ENCODE measurements at places on chromosomes 7 and 10.

GRCh38 chr7:142377567-142377966 is 119.7 kb upstream of the PRSS58 start:
- no peak for DNase-seq

- DNase-seq: peak; percentile 54
Observed at GRCh38 chr7:15016766-15017165, 114.2 kb upstream of the DGKB start.

GRCh38 chr7:27178366-27178765 is 4.2 kb upstream of the HOXA10 start:
- DNase-seq: no peak

- DNase-seq: peak; percentile 62
Observed at GRCh38 chr10:132387764-132388210, 9.2 kb upstream of the PWWP2B start.

DNA sequence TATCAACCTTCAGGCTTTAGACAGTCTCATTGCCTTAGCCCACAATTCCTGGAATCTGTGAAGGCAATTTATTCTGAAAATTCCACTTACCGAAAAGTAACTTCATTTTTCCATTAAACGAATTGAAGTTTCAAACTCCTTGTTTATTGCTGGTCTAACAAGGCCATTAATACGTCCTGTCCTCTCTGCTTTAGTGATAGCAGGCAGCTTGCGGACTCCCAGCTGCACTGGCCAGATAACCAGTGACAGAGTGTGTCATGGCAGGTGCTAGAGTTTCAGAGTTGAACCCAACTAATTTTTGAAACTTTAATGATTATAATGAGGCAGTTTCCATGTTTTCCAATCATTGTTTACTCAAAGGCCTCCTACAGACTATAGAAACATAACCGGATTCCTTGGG is 31.1 kb downstream of the LOXL4 start:
- no peak for DNase-seq

- peak; percentile 59 for DNase-seq
Observed at GRCh38 chr7:158976849-158977593, 120.7 kb downstream of the DYNC2I1 start.

GRCh38 chr7:155457544-155458110 is 302 bp upstream of the EN2 start:
- DNase-seq: no peak

DNA sequence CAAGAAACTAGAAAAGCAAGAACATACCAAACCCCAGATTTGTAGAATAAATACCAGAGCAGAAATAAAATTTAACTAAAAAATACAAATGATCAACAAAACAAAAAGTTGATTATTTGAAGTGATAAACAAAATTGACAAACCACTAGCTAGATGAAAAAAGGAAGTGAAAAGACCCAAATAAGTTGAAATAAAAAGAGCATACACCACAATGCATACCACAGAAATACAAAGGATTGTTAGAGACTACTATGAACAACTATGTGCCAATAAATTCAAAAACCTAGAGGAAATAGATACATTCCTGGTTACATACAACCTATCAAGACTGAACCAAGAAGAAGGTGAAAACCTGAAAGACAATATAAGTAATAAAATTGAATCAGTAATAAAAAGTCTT is 333.4 kb downstream of the SH2D4B start:
- DNase-seq: no peak

DNA sequence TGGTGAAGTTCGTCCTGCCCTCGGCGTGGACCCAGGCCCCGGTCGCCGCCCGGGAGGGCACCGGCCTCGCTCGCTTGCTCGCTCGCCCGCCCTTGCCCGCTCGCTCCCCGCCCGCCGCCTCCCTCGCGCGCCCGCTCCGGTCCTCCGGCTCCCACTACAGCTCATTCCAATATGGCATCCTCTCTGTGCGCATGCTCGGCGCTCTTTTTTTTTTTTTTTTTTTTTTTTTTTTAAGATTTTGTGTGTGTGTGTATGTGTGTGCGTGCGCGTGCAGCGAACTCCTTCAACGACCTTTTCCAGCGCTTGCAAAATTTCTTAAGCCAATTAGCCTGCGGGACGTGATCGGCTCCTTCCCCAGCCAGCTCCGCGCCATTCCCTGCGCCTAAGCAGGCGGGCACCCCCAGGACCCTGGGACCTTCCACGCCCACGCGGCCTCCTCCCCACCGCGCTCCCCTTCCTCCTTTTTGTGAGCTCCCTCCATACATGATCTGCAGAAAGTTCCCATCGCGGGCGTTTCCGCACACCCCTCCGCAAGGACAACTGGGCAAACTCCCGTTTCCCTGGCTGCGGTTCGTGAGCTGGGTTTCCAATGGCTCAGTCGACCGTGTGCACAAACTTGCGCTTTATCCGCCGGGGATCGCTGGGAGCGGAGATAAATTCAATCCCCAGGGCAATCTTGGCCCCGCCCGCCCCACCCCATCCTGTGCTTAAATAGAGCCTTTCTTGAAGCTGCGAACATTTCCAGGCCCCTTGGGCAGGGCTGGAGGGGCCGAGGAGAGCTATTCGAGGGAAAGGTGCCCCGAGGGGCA is at the start of gene SFMBT2:
TSS of gene SFMBT2 (minus strand) at position 173 of the 809 bp plus-strand sequence. CDS start 29,136 bp downstream, outside the sequence.
- peak; percentile 77 for DNase-seq

- no peak for DNase-seq
Observed at GRCh38 chr10:103699611-103700435, 155.6 kb downstream of the SH3PXD2A start.

DNA sequence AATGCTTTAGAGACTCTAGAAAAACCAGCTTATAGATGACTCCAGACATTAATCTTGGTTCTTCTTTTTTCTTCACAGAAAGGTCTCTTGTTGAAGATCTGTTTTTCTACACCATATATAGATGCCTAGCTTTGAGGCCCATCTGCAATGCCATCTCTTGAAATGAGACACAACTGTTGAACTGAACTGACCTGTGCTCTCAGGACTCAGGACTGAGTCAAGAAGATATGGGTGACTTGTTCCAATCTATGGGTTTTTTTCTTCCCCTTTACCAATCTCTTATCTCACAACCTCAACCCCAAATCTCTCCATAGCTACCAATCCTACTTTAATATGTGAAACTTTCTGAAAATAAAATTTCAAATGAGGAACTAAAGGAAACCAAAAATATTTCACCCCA is 194.7 kb downstream of the SNX13 start:
- DNase-seq: no peak

DNA sequence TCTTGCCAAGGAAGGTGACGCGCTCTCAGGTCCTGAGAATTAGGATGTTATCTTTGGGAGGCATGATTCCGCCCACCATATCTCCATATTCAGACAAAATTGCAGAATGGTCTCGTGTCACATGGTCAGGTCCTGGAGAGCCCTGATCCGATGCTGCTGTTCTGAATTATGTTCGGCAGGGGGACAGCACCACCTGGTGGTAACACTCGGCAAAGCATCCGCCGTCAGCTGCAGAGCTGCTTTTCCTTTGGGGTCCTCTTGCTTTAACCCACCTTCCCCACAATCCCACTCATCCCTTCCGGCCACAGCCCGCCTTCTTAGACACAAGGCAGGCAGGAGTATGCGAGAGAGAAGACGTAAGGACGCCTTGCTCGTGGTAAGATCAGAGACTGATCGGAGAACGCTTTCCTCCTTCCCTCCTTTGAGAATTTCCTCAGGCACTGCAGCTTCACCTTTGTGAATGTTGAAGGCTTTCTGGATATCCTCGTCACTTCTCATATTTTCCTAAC is 327.8 kb upstream of the C7orf33 start:
- peak; percentile 74 for DNase-seq

GRCh38 chr7:156156734-156157408 is 344.6 kb upstream of the SHH start:
- DNase-seq: peak; percentile 28

DNA sequence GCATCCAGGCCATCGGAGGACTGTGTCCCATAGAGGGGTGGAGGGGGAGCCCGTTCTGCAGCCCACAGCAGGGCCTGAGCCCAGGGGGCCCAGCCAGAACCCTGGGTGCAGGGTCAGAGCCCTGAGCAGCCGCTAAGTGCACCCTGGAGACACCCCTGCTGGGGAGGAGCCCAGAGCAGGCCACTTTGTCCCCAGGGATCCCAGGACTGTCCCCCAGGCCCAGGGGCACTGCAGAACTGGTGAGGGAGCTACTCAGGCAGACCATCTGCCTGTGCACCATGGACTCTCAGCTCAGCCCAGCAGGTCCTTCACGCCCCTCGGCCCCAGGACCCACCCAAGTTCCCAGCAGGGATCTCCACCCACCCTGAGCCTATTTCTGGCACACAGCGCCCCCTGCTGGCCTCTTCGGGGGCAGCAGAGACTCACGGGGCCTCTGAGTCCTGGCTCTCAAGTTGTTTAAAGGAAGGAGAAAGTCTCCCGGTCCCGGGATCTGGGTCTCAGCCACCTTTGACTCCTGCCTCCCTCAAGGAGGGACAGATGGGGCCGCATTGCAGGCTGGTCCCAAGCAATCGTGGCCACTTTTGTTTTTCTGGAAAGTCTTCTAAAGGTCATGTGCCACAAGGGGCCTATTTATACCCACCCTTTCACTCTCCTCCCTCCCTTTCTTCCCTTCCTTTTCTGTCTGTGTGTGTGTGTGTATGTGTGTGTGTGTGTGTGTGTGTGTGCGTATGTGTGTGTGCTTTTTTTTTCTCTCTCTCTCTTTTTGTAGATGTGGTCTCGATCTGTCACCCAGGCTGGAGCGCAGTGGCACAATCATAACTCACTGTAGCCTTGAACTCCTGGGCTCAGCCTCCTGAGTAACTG is 90.3 kb downstream of the MYL10 start:
- DNase-seq: peak; percentile 69

DNA sequence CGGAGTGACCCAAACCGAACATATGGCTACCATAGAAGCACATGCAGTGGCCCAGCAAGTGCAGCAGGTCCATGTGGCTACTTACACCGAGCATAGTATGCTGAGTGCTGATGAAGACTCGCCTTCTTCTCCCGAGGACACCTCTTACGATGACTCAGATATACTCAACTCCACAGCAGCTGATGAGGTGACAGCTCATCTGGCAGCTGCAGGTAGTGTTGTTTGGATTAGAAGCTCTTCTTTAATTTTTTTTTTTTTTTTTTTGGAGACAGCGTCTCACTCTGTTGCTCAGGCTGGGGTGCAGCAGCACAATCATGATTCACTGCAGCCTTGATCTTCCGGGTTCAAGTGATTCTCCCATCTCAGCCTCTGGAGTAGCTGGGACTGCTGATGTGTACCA is 45.8 kb downstream of the NRF1 start:
- no peak for DNase-seq

DNA sequence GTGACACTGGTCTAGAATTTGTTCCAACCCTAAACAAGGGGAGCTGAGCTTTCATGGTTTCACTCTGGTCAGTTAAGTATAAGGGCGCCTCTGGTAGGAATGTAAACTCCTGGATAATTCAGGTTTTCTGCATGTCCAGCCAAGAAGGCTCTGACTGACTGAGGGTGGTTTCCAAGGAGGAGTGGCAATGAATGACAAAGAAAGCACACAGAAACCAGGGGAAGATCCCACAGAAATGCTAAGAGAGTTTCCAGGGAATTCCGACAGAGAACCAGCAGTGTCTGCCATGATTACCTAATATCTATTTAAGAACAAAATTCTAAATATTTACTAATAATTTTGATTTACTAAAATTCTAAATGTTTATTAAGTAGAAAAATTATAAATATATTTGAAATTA is 27.3 kb upstream of the NRG3 start:
- DNase-seq: no peak

- DNase-seq: no peak
Observed at GRCh38 chr10:100683004-100683403, 62.4 kb upstream of the PAX2 start.

DNA sequence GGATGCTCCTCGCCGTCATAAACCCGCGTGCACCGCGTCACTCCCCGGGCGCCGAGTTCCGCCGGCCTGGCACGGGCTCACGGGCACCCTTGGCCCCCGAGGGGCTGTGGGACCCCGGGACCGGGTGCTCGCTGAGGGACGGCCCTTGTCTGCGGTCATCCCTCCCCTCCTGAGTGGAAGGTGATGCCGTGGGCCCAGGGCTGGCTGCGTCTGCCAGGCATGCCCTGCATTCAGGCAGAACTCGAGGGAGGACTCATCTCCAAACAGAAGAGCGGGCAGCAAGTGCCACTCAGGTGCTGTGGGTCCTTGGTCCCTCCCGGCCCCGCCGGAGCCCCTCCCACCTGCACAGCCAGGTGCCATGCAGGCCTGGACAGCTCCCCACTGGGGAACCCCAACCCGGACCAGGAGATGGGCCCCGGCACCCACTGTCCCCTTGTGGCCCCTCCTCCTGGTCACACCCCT is 61.3 kb downstream of the UNCX start:
- no peak for DNase-seq

DNA sequence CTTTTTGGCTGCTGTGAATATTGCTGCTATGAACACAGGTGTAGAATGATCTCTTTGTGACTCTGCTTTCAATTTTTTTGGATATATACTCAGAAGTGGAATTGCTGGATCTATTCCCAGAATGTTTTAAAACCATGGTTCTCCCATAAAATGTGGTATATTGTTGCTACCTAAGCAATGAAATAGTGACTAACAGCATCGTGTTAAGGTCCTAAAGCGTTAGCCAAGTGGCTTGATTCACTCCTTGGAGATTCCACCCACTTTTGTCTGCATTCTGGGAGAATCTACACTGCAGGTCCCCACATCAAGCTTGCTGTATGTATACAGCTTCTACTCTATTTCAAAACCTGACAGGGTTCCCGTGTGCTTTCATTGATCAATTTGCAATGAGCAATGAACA is 105.6 kb downstream of the CDK6 start:
- DNase-seq: no peak

- DNase-seq: no peak
Observed at GRCh38 chr10:128568990-128569945, 443.0 kb upstream of the MKI67 start.

- no peak for DNase-seq
Observed at GRCh38 chr10:107733328-107734130, 569.0 kb upstream of the SORCS1 start.

GRCh38 chr10:119555178-119555784 is 12.8 kb upstream of the RGS10 start:
- DNase-seq: no peak

GRCh38 chr7:150927956-150928344 is 50.2 kb downstream of the KCNH2 start:
- peak; percentile 37 for DNase-seq

GRCh38 chr10:21214329-21214728 is 311.2 kb downstream of the SKIDA1 start:
- DNase-seq: no peak

DNA sequence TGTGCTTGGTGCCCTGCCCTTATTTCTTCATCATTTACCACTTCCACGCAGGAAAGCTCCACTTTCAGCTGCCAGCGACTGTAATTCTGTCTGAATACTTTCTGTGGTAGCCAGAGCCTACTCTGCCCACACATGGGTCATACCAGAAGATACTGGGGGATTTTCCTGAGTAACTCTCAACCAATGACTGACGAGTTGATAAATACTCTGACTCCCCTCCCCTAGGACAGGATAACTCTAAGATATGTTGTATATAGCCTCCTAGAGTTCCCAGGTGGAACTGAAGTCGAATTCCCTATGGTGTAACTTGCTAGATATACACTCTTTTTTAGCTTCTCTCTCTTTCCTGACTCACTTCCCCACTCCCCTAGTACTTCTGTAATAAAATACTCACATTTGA is 29.8 kb downstream of the SEM1 start:
- DNase-seq: no peak

GRCh38 chr7:40305229-40305628 is 170.4 kb downstream of the SUGCT start:
- DNase-seq: no peak

GRCh38 chr10:60409202-60409601 is 19.5 kb upstream of the ANK3 start:
- DNase-seq: no peak

- no peak for DNase-seq
Observed at GRCh38 chr10:114706458-114707055, 48.5 kb upstream of the ABLIM1 start.

- no peak for DNase-seq
Observed at GRCh38 chr7:158676906-158677305, 27.7 kb downstream of the NCAPG2 start.
